ENCODE measurements at places on chromosomes 5 and 9.

- DNase-seq, result no peak
These were observed 200.2 kb upstream of the PANK3 start for GRCh38 chr5:168779333-168779732.

- DNase-seq, result no peak
These were observed 126.8 kb upstream of the FBXL7 start for GRCh38 chr5:15373151-15373550.

DNA sequence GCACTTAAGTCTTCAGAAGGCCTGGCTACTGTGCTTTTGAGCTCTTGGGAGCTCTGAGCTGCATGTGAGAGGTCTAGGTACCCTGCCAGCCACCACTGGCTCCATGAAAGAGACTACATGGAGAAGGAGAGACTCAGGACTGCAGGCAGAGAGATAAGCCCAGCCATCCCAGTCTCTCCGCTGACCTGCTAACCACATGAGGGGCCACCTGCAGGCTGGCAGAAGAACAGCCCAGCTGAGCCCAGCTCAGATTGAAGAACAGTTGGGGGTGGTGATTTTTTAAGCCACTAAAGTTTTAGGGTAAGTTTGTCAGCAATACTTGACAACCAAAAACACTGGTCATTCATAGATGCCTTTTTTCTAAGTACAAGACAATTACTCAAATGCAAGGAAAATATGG, 205.0 kb upstream of the PRDM9 start:
- no peak for DNase-seq

- DNase-seq, result no peak
These were observed 89.4 kb downstream of the PSAT1 start for GRCh38 chr9:78386348-78386747.

GRCh38 chr5:72956324-72957140, 691 bp downstream of the FCHO2 start:
- DNase-seq, result peak; percentile 71

- peak; percentile 6 for DNase-seq
These were observed 212.1 kb downstream of the SLF1 start for GRCh38 chr5:94830520-94830919.

GRCh38 chr5:83589786-83590185, 118.2 kb downstream of the VCAN start:
- DNase-seq, result no peak

DNA sequence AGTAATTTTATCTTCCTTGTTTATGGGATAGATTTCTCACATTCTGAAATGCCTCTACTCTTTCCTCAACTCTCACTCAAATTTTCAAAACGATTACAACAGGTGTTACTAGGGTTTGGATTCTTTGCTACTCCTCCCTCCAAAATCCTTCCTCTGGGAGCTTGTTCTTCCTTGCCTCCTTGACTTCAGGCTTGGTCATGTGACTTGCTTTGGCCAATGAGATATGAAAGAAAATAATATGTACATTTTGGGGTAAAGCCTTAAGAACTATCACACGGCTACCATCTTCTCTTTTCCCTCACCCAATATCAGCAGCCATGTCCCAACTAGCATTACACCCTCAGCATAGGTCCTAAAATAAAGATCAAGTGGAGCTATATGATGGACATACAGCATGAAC, 28.8 kb upstream of the SLC1A1 start:
- no peak for DNase-seq

GRCh38 chr9:83505282-83505681, 32.9 kb downstream of the FRMD3 start:
- no peak for DNase-seq

DNA sequence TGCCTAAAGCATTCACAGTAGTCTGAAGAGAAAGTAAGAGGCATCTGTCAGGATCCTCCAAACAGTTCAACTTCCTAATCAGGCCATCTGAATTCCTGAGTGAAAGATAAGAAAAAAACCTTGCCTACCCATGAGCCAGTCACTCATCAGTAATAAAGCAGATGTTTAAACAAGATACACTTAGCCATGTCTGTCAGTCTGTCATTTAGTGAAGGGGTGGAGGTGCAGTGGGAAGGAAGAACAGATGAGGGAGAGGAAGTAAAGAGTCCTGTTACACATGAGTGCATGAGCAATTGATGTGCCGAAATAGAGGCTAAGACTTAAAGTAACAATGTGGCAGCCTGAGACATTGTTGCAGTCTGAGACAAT, 29.9 kb upstream of the DMRTA1 start:
- DNase-seq, result no peak

- peak; percentile 81 for DNase-seq
These were observed 188.8 kb downstream of the CSNK1G3 start for GRCh38 chr5:123700624-123701287.

DNA sequence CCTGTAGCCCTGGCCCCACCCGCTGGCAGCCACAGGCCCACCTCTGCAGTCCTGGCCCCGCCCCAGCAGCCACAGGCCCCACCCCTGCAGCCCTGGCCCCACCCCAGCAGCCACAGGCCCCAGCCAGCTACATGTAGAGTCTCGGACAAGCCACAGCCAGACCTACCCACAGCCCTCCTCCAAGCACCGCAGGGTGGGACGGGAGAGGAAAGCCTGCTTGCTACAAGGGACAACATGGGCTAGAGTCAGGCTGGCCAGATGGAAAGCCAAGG, 49.5 kb upstream of the SARDH start:
- peak; percentile 70 for DNase-seq

DNA sequence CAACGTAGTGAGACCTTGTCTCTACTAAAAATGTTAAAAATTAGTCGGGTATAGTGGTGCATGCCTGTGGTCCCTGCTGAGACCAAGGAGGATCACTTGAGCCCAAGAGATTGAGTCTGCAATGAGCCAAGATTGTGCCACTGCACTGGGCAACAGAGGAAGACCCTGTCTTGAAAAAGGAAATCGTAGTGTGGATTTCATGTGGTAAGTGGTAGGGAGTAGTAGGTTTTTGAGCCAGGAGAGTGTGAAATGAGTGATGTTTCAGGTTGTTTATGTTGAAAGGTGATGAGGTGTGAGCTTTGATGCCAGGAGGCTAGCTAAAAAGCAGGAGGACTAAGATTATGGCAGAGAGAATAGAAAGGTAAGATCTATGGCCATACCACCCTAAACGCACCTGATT, 5.9 kb downstream of the MATR3 start:
- DNase-seq, result no peak

DNA sequence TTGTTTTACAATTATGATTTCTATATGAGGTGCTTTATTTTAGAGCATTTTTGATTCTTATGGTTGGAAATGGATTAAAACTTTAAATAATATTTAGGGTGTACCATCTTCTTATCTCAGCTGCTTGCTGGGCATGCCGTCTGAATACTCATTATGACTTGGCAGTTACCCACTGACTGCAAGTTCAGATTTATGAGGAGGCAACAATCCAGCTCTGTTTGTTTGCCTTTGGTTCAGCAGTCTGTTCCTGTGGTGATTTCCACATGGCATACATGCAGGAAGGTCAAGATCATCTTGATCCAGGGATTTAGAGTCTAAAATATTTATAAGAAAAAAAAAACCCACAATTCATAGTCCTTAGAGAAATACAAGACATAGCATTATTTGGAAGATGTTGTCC, 1254.5 kb upstream of the NUDT12 start:
- DNase-seq, result no peak

DNA sequence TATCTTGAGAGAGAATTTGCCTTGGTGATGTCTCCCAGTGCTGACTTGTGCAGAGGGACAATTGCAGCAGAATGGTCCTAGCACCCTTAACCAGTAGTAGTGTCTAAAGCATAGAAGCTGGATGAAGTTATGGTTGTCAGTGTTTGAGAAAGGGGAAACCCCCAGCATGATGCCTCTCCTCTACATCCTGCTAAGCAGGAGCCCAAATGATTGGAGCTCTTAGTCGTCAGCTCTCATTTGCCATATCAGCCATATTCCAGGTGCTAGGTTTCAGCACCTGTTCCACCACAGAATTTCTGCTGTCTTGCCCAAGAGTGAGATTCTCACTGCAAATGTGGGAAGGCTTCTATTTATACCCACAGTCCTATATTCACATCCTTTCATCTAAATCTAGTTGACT, 43.7 kb upstream of the RFX3 start:
- no peak for DNase-seq

DNA sequence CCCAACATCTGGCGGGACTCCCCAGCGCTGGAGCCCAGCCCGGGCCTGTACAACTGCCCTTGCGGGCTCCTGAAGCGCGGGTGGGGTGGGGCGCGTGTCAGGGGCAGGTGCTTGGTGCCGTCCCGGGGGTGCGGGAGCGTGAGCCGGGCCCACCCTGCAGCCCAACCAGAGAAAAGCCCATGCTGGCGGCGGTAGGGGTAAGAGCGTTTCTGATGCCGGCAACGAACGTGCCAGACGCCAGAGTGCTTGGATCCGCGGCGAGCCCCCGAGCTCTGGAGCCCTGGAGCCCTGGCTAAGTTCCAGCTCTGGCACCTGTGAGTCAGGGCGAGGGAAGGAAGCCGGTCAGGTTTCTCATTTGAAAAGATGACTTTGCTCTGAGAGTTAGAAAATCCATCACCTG, 58.0 kb downstream of the ZNF510 start:
- no peak for DNase-seq

DNA sequence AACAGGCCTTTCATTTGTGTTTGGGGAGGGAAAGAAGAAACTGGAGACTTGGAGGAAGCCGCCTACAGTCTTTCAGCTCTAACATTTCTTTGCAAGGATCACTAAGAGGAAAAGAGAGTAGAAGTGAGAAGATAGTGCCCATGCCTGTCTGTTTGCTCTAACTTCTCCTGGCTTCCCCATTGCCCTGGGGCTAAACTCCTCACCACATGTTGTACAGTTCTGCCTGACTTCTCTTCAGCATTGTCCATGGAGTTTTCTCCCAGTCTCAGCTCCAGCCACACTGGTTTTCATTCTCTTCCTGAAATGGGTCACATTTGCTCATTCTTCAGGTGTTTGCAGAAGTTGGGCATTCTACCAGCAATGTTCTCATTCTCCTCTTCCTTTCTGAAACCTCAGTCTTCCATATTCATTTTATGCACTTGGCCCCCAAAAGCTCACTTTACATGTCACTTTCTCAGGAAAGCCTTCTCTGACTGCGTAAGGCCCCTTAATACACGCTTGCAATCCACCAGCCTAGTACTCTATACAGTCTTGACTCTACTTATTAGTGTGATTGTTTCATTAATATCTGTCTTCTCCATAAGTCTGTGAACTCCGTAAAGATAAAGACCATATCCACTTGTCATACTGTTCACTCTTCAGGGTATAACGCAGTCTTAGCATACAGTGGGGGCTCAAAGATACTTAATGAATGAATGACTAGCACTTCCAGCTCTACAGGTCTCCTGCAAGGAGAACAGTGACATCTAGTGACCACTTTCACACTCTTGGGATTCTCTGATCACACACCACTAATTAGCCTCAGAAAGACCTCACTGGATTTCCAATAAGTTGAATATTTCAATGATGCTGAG, 40.2 kb upstream of the TRIM32 start:
- peak; percentile 57 for DNase-seq

GRCh38 chr5:78003919-78004318, 227.8 kb upstream of the TBCA start:
- no peak for DNase-seq

- no peak for DNase-seq
These were observed 33.6 kb upstream of the CFAP157 start for GRCh38 chr9:127673234-127673633.

DNA sequence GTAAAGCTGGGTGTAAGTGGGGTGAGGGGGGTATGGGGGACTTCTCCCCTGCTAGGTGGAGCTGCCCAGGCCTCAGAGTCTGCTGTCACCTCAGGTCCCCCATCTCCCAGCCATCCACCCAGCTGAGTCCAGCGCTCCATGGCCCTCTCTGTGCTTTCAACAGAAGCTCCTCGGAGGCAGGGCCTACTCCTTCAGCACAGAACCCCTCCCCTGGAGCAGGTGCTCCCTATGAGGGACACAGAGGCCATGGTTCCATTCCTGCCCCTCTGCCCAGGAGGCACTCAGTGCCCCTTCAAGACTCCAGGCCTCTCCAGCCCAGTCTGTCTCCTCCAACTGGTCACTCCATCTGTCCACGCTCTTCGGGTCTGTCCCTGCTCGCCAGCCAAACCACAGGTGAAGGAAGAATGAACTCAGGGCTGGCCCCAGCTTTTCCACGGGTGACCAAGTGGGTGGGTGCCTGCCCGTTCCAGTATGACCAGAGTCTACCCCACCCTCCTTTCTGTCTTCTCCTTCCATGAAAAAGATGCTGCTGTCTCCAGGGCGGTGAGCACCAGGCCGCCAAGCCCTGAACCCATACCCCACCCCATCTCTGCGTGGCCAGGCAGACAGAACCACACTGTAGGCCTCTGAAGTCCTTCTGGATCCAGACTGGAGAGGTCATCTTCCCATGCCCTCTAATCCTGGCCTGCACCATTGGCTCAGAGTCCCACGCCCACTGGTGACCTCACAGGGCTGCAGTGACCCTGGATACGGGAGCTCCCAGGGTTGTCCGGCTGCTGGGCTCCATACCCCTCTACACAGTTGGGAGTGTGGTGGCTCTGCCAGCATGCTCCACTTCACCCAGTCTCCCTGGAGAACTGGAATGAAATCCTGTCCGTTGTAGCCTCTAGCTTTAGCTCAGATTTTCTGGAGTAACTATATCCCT, 11.9 kb downstream of the GBGT1 start:
- no peak for DNase-seq

DNA sequence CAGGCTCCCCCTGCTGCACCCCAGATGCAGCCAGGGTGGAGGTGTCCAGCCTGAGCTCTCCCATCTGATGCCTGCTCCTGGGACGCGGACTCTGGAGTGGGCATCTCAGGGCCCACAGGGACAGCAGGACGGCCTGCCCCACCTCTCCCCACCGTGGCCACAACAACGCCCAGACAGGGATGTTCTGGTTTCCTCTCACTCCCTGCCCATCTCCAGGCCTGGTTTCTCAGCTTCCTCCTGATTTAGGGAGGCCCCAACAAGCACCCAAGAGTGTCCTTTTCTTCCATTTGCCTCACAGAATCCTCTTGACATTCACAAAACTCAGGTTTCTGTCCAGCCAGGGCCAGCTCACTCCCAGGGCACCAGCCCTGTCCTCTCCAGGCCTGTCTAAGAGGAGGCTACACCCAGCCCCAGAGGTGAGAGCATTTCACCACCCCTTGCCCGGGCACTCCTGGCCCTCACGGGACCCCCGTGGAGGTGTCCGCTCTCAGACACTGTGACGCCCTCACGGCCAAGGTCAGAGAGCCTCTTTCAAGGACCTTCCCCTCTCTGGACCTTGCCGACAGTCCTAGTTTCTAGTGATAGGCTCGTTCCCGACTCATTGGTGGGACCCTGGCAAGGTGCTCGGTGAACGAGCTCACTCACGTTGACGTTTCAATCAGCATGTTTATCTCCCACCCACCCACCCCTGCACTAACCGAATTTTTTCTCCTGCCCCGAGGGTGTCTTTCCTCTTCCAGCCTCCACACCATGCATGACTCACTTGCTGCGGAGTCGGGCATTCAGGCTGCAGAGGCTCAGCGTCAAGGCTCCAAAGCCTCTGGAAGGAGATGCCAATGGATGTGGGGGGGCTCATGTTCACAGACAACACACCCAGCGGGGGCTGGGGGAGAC, 62.0 kb upstream of the UNC5A start:
- no peak for DNase-seq

GRCh38 chr9:129422843-129423192, 198.1 kb downstream of the C9orf50 start:
- DNase-seq, result no peak

Data from GM03348 (cell line).